Heart right ventricle (tissue), 16 donors: ENCODE measurements at places on chromosomes 13 and 19. TPM values are rescaled to one million over a fixed set of nuclear protein-coding genes. Genes with fewer than 3 reads are reported as not detected.

DNA sequence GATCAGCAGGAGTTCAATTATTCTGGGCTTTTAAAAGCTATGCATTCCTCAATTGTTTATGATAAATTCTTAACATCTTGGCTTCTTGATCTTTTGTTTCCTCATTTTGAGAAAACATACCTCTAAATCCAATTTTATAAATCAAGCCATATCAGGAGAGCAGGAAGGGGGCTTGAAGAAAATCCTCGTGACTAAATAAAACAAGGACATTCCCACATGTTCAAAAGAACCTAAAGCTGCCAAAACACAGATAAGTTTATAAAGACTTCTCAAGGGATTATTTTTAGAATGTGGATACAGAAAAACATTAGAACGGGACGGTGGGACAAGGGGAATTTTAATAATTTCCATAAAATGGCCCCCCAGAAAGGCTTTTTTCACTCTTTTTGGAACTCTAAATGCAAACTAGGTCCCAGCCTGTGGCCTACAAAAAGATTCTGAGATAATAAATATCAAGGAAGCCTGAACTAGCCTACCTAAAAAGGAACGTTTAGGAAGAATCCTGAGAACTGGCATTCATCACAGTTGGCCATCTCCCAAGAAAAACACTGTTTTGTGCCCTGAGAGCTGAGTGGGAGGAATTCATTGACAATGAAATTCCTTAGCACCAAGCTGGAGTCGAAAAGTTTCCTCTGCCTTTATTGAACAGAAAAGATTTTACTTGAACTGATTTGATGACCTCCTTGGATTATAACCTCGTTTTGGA is 30.1 kb downstream of the ZAR1L start:
- DNase-seq = no peak

- no peak for DNase-seq
Observed at GRCh38 chr13:32790731-32791130, 204.5 kb downstream of the PDS5B start.

- DNase-seq = no peak
Observed at GRCh38 chr19:10694706-10695307, 6.4 kb upstream of the QTRT1 start.

DNA sequence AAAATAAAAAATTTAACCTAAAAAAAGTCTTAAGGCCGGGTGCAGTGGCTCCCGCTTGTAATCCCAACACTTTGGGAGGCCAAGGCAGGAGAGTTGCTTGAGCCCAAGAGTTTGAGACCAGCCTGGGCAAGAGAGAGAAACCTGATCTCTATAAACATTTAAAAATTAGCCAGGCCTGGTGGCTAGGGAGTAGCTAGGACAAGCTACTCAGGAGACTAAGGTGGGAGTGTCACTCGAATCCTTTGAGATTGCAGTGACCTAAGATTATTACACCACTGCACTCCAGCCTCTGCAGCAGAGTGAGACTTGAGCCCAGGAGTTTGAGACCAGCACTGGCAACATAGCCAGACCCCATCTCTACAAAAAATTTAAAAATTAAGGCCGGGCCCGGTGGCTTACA is 1.1 kb downstream of the CCDC97 start:
- no peak for DNase-seq

- DNase-seq = no peak
Observed at GRCh38 chr19:9165261-9165660, 13.5 kb upstream of the OR7D2 start.

DNA sequence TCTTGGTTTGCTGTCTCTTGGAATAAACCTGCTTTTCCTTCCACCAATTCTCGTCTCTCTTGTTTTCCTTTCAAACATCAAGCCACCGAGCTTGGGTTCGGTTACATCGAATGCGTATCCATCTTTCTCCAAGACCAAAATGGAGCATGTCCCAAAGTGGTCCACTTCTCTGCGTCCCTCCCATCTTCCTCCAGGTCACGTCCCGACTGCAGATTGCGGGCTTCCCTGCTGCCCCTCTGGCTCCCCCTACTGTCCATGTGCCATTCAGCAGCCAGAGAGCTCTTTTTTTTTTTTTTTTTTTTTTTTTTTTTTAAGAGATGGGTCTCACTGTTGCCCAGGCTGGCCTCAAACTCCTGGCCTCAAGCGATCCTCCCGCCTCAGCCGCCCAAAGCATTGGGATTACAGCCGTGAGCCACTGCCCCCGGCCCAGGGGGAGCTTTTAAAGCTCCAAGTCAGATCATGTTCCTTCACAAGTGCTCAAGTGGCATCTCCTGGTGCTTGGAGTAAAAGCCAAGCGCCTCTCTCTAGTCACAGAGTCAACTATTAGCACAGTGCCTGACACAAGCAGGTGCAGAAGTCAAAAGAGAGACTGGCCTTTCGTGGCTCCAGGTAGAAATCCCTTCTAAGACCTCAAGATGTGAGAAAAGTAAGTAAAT is 10.0 kb downstream of the COL5A3 start:
- DNase-seq = peak; percentile 47

DNA sequence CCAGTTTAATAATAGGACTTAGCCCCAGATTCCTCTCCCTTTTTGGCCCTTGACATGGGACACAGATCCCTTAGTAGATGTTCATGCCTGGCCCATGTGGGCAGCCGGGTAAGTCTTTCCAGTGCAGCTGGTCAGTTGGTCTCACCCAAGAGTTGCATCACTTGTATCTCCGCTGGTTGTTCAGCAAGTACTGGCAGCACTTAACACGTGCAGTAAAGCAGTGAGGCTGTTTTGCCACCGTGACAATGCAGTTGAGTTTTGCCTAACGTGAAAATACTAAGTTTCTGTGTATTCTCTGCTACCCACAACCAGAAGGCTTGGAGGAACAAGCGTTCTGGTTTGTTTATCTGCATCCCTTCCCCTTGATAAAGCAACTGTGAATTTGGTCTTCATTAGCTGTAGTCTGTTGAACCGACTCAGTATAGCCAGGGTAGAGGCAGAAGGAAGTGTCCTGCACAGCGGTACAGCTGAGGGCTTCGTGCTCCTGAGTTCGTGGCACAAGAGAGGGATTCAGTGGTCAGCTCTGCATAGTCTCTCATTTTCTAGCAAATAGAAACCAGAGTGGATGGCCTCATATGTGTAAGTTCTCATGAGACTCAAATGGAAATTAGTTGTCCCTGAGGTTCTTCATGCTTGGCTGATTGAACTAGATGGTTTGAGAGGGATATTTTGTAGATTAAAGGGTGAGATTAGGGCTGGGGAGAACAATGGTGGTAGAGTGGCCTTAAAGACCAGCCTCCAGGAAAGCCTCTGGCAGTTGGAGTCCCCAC is 50.3 kb downstream of the ARHGEF7 start:
- no peak for DNase-seq

DNA sequence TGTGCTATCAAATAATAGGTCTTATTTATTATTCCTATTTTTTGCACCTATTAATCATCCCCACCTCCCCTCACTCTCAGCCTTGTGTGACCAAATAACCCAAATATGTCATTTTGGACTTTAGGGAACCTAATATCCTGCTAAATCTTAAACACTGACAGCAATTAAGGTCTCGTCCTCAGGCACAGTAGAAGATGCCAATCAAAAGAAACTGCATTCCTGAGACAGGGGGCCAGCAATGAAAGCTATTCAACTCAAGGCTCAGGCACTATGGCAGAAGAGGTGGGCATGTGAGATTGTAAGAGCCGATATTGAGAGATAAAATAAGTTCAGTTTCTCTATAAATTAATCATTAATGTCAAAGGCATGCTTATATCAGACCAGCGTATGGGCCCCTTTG is 1437.7 kb upstream of the PCDH9 start:
- DNase-seq = no peak

DNA sequence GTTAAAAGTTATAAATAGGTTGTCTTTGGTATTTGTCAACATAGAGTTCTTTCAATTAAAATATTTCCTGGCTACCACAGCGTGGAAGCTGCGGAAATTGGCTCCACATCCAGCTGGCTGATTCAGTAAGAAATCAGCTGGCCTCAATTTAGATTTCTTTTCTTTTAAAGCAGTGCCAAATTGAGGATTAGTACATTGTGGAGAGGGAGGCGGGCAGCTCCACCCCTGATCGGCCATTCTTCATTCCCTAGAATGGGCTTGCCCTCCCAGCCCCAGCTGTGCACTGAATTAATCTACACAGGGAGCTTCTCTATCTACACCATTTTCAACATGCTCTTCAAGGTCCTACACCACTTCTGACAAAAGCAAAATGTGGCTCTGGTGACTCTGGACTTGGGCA is 624.8 kb downstream of the DACH1 start:
- DNase-seq = peak; percentile 8

- DNase-seq = no peak
Observed at GRCh38 chr13:67033170-67033569, 197.0 kb downstream of the PCDH9 start.

DNA sequence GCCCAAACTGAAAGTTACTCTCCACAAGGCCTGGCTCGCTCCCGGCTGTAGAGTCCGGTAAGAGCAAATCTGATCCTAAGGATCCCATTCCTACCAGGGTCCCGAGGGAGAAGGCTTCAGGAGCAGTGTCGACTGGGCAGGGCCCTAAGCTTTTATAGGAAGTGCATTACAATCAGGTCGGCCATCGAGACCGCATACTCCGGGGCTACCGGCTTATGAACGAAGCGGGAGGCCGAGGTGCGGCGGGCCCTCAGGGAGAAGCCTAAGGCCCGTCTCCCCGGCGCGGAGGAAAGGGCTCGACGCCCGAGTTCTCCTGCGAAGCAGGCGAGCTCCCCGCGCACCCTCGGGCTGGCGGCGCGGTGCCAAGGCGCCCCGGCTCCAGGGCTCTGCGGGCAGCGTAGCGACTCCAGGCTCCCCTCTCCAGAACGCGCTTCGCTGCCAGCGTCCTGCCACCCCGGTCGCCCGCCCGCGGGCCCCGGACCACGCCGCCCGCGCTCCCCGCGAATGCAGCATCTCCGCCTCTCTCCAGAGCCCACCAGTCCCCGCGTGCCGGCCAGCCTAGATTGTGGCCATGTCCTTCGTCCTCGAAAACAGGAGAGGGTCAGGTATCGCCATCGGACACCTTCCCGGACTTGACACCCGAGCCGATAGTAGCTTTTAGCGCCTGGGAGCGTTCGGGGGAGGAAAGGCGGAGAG is 1.4 kb downstream of the EFNB2 start:
- peak; percentile 21 for DNase-seq

- no peak for DNase-seq
Observed at GRCh38 chr13:35333157-35333556, 143.3 kb downstream of the MAB21L1 start.

DNA sequence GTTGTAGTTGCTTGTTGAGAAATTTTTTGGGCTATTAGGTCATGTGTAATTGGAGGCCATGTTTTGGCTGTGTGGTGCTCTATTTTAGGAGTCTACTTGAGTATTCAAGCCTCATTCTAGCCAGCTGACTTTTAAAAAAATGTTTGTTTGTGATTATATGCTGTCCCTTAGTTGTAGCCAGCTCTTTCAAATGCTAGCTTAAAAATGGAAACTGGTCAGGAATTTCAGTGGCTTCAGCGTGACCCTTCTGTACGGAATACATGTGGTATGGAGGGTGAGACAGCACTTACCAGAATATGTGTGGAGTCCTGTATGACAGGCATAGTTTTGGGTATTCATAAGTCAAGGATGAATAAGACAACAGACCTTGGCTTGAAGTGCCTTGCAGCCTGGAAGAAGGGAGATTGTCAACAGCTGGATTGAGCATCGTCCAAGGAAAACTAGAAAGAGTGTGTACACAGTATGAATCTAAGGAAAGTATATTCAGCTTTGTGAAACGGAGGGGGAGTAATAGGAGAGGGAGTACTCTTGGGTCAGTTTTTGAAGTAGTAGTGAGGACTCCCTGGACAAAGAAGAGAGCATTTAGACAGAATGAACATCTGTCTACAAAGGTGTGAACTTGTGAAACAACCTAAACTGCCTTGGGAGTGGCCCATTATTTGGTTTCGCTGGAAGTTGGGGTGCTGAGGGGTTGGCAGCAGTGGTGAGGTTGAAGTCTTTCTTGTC is 20.0 kb upstream of the WTIP start:
- no peak for DNase-seq

GRCh38 chr13:20197361-20197834 is 4.7 kb upstream of the GJB2 start:
- DNase-seq = no peak

- DNase-seq = no peak
Observed at GRCh38 chr19:33490041-33490451, 31.5 kb downstream of the PEPD start.

GRCh38 chr19:15154002-15154612 is 46.7 kb downstream of the NOTCH3 start:
- DNase-seq = no peak

GRCh38 chr19:49933643-49934042 is 4.3 kb upstream of the NUP62 start:
- DNase-seq = no peak

GRCh38 chr13:23660249-23660648 is 90.0 kb downstream of the TNFRSF19 start:
- no peak for DNase-seq

GRCh38 chr13:107192289-107192688 is 624.4 kb upstream of the ARGLU1 start:
- no peak for DNase-seq

Gene GJB2
- polyA plus RNA-seq = 0.29 TPM

Gene ZNF677
- polyA plus RNA-seq = 14.3 TPM

Gene LILRB4
- polyA plus RNA-seq = 2.0 TPM

Gene SOHLH2
- polyA plus RNA-seq = 1.0 TPM

Gene DCLK1
- polyA plus RNA-seq = 3.4 TPM

Gene KISS1R
- not detected for polyA plus RNA-seq

Gene KCNC3
- polyA plus RNA-seq = 1.1 TPM

Gene KCNJ14
- 0.43 TPM for polyA plus RNA-seq

Gene SEMA6B
- polyA plus RNA-seq = 9.1 TPM

Gene CCNA1
- polyA plus RNA-seq = 0.29 TPM

Gene CGB3
- polyA plus RNA-seq = not detected

Gene FFAR2
- polyA plus RNA-seq = 0.10 TPM
